Activated CD8-positive, alpha-beta memory T cell treated with anti-CD3 and anti-CD28 coated beads, Interleukin-2, amount 10 ng/mL, durations not matched to agents 7 days and 5 days (primary cell): ENCODE measurements at places on chromosomes 6 and 20. TPM values are rescaled to one million over a fixed set of nuclear protein-coding genes. Genes with fewer than 3 reads are reported as not detected.

SAMD3 gene
- total RNA-seq, result 47.9 TPM

CST4 gene
- not detected for total RNA-seq

SRPK1 gene
- total RNA-seq, result 101 TPM

BMP2 gene
- not detected for total RNA-seq

MCCD1 gene
- total RNA-seq, result not detected

PTGIS gene
- total RNA-seq, result 3.8 TPM

OVOL2 gene
- total RNA-seq, result not detected

AVP gene
- total RNA-seq, result not detected

PDE10A gene
- total RNA-seq, result not detected

PPP1R3G gene
- total RNA-seq, result not detected

PRRT1 gene
- 0.28 TPM for total RNA-seq

FLRT3 gene
- not detected for total RNA-seq

SLC17A3 gene
- 0.76 TPM for total RNA-seq

MSH5 gene
- total RNA-seq, result 109 TPM

TNF gene
- total RNA-seq, result 65.1 TPM
